Esophagus squamous epithelium (tissue), 5 donors: ENCODE measurements at places on chromosomes 4 and X. TPM values are rescaled to one million over a fixed set of nuclear protein-coding genes. Genes with fewer than 3 reads are reported as not detected.

TBX22 gene
- not detected for total RNA-seq

IL2 gene
- not detected for total RNA-seq

GRIA2 gene
- total RNA-seq, result not detected

ACSL1 gene
- 69.2 TPM for total RNA-seq

GRCh38 chr4:77798385-77798784 lies 20.8 kb downstream of the CNOT6L start:
- no peaks in the 10 kb centered on the region for H3K36me3 ChIP-seq
- H3K27ac ChIP-seq, result no peak overlapping the region
- no peak overlapping the region for H3K4me3 ChIP-seq
- H3K4me1 ChIP-seq, result peaks cover 14% of the 10 kb centered on the region
- DNase-seq, result no peak

- H3K27me3 ChIP-seq, result no peaks in the 10 kb centered on the region
- H3K27ac ChIP-seq, result no peak overlapping the region
- H3K4me3 ChIP-seq, result no peak overlapping the region
- H3K4me1 ChIP-seq, result no peaks in the 10 kb centered on the region
These were observed 13.4 kb upstream of the PAPSS1 start for GRCh38 chr4:107733431-107733925.

DNA sequence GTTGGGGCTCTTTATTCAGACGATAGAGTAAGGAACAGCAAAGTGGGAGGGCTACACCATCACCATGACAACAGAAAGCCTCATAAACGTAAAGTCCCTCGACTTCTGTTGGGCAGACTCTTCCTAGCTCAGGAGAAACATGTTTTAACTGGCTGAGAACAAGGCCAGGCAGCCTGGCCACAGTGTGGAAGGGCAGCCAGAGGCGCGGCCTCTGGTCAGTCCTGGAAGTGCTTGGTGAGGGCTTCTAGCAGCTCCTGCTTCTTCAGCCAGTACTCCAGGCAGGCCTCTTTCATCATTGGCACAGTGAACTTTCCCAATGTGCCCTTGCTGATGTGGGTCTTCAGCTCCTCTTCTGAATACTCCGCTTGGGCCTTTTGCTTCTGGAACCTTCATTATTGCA lies 690.9 kb downstream of the PCDH19 start:
- H3K4me1 ChIP-seq, result no peaks in the 10 kb centered on the region
- no peak overlapping the region for H3K4me3 ChIP-seq
- H3K27me3 ChIP-seq, result no peaks in the 10 kb centered on the region
- no peak overlapping the region for H3K27ac ChIP-seq
- no peak for DNase-seq
- no peaks in the 10 kb centered on the region for H3K36me3 ChIP-seq

- no peak overlapping the region for H3K27ac ChIP-seq
- no peaks in the 10 kb centered on the region for H3K4me1 ChIP-seq
- DNase-seq, result no peak
These were observed 35.5 kb downstream of the OFD1 start for GRCh38 chrX:13770013-13770535.

DNA sequence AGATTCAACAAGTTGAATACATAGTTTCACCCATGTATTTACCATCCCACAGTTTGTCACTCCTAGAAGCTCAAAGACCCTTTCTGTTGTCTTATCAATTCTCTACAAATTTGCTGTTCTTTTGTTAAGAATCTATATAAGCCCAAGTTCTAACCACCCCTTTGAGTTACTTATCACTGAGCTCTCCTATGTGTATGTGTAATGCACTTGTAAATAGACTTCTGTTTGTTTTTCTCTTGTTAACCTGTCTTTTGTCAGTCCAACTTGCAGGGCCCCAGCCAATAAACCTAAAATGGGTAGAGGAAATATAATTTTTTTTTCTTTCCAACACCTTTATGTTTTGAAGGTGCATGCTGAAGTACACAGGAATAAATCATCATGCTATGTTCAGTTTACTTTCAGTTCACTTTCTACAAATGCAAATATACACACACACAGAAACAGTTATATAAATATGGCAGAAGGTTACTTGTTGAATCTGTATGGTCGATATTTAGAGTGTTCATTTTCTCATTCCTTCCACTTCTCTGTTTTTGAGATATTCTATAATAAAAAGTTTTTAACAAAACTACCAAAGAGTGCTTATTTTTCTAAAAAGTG lies 22.3 kb upstream of the CLOCK start:
- no peaks in the 10 kb centered on the region for H3K27me3 ChIP-seq
- no peak overlapping the region for H3K27ac ChIP-seq
- no peak for DNase-seq
- no peak overlapping the region for H3K4me3 ChIP-seq
- H3K4me1 ChIP-seq, result no peaks in the 10 kb centered on the region

DNA sequence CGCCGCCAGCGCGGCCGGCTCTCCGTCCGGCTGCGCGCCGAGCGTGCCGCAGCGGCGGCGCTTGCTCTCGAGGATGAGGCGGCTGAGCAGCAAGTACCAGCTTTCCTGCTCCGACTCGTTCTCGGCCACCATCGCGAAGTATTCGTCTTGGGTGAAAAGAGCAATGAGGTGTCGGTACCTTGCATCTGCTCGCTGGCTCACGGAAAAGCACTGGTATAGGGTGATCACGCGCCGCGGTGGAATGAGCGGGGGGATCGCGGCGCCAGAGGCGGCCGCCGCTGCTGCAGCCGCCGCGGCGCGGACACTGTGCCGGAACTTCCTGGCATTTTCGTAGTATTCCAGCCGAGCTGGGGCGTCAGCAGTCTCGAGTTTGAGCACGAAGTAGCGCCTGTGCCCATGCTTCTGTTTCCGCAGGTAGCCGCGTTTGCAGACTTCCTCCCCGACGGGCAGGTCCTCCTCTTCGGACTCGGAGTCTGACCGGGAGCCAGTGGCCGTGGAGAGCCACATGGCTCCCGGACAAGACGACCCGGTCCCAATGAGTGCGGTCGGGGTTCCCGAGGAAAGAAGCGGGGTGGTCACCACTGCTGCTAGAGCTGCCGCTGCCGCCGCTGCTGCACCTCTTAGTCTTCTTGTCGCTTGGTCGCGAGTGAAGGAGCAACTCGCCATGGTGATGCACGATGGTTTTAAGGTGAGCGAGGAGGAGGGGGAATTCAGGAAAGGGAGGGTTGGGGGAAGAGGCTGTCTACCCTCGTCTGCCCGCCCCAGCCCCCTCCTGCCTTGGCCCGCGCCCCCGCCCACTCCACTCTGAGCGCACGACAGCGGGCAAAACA lies 469 bp downstream of the IRS4 start:
- peak overlapping the region; percentile 13 for H3K4me3 ChIP-seq
- H3K4me1 ChIP-seq, result peaks cover 5% of the 10 kb centered on the region
- no peak for DNase-seq
- no peaks in the 10 kb centered on the region for H3K36me3 ChIP-seq
- H3K27ac ChIP-seq, result no peak overlapping the region

DNA sequence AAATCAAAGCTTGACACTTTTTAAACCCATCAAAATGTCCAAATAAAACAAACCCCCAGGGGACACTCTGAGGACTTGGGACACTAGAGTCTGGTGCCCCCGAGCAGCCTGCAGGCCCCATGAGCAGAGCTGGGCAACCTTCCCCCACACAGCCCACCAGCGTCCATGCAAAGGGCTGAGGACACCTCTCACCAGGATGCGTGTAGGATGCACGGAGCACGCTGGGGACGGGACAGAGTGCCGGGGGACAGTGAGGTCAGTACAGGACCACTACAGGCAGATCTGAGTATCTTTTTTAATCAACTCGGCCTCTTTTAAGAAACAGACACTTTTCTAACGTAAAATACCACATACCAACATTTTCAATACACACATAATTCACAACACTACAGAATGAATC lies 6.9 kb downstream of the GAK start:
- H3K36me3 ChIP-seq, result no peaks in the 10 kb centered on the region
- DNase-seq, result no peak
- H3K27me3 ChIP-seq, result no peaks in the 10 kb centered on the region
- H3K4me3 ChIP-seq, result no peak overlapping the region

GRCh38 chr4:47538111-47538824 lies 53.2 kb downstream of the ATP10D start:
- DNase-seq, result no peak
- no peak overlapping the region for H3K4me3 ChIP-seq
- H3K27me3 ChIP-seq, result no peaks in the 10 kb centered on the region
- no peak overlapping the region for H3K27ac ChIP-seq
- peaks cover 95% of the 10 kb centered on the region for H3K36me3 ChIP-seq
- H3K4me1 ChIP-seq, result no peaks in the 10 kb centered on the region

- peaks cover 5% of the 10 kb centered on the region for H3K4me1 ChIP-seq
- no peaks in the 10 kb centered on the region for H3K36me3 ChIP-seq
- DNase-seq, result no peak
- H3K27ac ChIP-seq, result peak overlapping the region; percentile 91
- H3K27me3 ChIP-seq, result no peaks in the 10 kb centered on the region
These were observed 5.4 kb upstream of the PRICKLE3 start for GRCh38 chrX:49191574-49192011.

DNA sequence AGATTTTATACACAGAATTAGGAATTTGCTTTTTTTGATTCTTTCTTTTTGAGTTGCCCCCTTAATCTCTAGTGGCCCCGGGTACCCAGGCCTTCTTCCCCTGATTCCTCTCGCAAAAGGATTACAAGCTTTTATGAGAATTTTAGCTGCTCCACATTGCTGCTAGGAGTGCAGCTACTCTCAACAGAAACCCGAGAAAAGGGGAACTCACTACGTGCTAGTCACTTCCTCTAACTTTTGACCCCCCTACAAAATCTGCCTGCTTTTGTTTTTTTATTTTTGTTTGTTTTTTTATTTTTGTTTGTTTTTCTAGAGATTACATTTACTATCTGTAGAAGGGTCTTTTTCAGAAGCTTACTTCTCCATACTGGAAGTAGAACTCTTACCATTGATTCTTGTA lies 64.1 kb downstream of the ZNF81 start:
- no peak overlapping the region for H3K27ac ChIP-seq
- DNase-seq, result no peak
